ENCODE measurements at places on chromosomes 2 and 18.

DNA sequence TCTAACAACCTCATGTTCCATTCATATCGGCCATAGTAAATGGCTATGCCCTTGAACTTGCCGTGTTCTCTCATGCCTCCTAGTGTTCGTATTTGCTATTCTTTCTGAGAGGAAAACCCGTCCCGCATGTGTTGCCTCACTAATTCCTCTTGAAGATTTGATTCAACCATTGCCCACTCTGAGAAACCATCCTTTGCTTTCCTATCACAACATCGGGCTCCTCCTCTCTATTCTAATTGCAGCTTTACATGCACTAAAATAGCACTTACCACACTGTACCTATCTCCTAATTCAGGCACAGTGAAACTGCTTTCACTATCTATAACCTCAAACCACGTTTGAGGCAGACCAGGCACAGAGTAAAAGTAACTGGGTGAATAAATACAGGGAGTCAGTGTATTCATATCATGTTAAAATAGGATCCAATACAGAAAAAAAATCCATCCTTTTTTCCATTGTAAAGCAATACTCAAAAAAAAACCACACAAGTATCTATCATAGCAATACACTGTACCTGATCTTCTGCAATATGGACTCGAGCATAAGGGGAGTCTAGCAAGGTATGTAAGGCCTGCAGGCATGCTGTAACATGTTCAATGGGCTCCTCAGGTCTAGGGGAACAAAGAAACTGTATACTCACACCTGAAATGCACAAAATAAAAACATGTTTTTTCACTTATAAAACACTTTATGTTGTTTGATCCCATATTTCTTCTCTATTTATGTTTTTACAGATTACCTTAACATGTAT, 39.0 kb upstream of the STRN start:
- peak; percentile 59 for DNase-seq

- DNase-seq = no peak
Measured at GRCh38 chr2:55804535-55804934, 110.9 kb upstream of the PNPT1 start.

DNA sequence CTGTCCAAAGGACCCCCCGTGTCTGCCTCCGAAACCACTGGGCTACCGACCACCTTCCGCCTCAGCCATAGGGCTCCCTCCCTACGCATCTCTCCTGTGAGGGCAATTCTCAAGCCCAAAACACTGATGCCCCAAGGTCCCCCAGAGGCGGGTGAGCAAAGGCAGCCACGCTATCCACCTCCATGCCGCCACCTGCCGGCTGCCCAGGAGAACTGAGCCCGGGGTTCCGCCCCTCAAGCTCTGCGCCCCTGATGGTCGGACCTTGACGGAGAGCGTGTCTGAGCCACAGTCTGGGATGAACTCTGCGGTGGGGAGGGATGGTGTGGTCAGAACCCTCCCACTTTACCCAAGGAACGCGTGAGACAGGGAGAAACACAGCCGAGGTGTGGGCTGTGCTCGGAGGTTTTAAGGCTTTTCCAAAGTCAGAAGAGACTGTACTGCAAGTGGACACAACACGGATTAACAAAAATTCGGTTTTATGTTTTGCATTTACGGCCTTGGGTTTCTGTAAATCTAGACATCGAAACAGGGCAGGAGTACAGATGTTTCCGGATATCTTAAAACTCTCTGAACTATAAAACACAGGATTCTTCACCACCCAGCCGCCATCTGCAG, 114.1 kb downstream of the ZNF516 start:
- DNase-seq = peak; percentile 6

DNA sequence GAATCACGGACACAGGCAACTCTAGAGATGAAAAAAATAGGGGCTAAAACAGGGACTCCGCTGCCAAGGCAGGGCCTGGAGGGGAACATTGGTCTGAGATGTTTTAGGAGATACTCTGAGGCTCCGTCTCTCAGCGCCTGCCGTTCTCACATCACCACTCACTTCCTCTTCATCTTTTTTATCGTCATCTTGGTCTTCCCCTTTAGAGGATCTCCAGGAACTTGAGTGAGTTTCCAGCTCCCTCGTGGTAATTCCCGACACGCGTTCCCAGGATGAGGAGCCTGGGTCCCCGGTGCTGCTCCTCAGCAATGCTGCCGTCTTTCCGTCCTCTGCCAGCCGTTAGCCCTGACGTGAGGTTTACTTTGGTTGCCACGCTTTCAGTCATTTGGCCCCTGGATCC, 16.1 kb downstream of the MLPH start:
- DNase-seq = no peak

GRCh38 chr2:127165539-127165935, 54.6 kb downstream of the CYP27C1 start:
- DNase-seq = no peak

- no peak for DNase-seq
Measured at GRCh38 chr2:234979204-234980167, 27.7 kb downstream of the SH3BP4 start.

DNA sequence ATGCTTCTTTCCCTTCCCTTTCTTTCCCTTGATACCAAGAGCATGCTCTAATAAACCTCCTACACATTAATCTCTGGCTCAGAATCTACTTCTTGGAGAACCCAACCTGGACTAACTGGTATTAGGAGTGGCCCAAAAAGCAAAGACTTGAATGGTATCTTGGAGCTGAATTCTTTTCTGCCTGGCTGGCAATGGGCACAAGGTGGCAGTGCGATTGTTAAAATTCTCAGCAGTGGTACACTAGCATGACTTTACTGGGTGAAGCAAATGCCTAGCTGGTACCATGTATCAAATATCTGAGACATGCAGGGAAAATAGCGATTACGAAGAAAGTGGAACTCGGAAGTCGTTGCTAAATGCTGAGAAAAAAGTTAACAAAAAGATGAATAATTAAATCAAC, 376.1 kb downstream of the XIRP2 start:
- DNase-seq = no peak

- DNase-seq = no peak
Measured at GRCh38 chr2:136024185-136024584, 38.8 kb upstream of the DARS1 start.

DNA sequence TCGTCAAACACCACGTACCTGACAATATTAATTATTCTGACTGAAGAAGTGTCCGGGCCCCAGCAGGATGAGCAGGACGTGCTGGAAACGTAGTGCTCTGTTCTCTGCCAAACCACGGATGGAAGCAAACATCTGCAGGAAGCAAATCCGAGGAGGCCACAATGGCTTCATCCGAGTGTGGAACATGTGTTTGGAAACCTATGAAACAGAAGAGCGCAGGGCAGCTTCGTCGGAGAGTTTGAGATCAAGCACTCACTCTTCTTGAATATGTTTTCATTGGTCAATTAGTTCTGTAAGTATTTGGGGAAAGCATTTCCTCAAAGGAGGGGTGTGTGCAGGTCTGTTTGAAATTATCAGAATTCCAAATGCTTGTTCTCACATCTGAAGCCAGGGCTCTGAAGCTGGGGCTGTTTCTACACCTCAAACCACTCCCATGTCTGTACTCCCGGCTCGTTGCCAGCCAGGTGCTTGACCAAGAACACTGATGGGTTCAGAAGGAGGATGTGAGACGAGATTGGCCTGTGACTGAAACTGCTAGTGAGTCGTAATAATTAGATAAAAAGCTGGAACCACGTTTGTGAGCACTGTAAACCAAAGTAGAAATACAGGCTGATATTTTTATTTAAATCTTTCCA, 356.6 kb upstream of the SALL3 start:
- no peak for DNase-seq

GRCh38 chr2:82109418-82109817, 1804.9 kb upstream of the LRRTM1 start:
- no peak for DNase-seq

GRCh38 chr2:184031402-184032147, 566.8 kb upstream of the ZNF804A start:
- DNase-seq = no peak

DNA sequence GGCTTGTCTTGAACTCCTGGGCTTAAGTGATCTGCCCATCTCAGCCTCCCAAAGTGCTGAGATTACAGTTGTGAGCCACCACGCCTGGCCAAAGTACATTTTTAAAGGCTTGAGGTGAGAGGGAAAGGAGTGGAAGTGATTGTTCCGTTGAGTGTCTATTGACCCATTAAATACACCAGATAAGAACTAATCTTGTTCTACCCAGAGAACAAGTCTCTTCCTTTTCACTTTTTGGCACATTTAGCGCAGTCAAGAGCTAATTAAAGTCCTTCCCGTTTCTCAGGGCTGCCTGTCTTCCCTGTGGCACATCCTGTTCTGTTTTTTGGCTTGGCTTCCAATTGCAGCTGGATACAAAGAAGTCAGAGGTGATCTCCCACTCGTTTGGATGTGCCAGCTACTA, 172.3 kb downstream of the ALPK2 start:
- DNase-seq = no peak
